Stimulated activated CD8-positive, alpha-beta memory T cell treated with anti-CD3 and anti-CD28 coated beads, Interleukin-4, amount 100 ng/mL, for 24 hours (primary cell): ENCODE measurements at places on chromosomes 4 and X.

GRCh38 chr4:121143131-121143530 is 21.0 kb downstream of the TNIP3 start:
- no peak for DNase-seq

GRCh38 chrX:29044423-29045184 is 457.4 kb downstream of the IL1RAPL1 start:
- DNase-seq, result no peak

DNA sequence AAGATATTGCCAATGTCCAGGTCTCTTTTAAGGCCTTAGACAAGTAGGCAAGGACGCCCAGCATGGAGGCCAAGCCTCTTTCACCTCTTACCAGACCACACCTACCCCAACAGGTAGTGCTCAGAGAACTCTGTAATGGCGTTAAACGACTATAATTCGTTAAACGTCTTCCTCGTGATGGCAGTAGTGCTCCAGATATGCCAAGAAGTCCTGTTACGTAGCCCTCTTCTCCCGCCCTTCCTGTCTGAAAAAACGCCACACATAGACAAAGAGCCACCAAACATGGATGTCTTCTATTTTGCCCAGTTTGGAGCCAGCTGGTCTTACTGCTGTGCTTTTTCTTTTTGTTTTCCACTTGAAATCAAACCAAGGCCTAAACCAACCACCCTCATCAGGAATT is 190.7 kb downstream of the OR13H1 start:
- DNase-seq, result peak; percentile 35

- DNase-seq, result no peak
These were observed 38.7 kb downstream of the RAI2 start for GRCh38 chrX:17822351-17822750.

GRCh38 chr4:29636961-29637360 is 1083.2 kb upstream of the PCDH7 start:
- DNase-seq, result no peak
